ENCODE measurements at places on chromosomes 12 and 14. TPM values are rescaled to one million over a fixed set of nuclear protein-coding genes. Genes with fewer than 3 reads are reported as not detected.

GRCh38 chr12:18864900-18865561, 127.1 kb downstream of the CAPZA3 start:
- H3K27me3 ChIP-seq: no peaks in the 10 kb centered on the region
- no peaks in the 10 kb centered on the region for H3K36me3 ChIP-seq
- no peaks in the 10 kb centered on the region for H3K4me1 ChIP-seq
- DNase-seq: peak; percentile 12

- no peaks in the 10 kb centered on the region for H3K27me3 ChIP-seq
- no peak overlapping the region for H3K27ac ChIP-seq
- no peaks in the 10 kb centered on the region for H3K4me1 ChIP-seq
- no peak for DNase-seq
- H3K36me3 ChIP-seq: no peaks in the 10 kb centered on the region
These were observed 544.2 kb downstream of the ETNK1 start for GRCh38 chr12:23169012-23169695.

DNA sequence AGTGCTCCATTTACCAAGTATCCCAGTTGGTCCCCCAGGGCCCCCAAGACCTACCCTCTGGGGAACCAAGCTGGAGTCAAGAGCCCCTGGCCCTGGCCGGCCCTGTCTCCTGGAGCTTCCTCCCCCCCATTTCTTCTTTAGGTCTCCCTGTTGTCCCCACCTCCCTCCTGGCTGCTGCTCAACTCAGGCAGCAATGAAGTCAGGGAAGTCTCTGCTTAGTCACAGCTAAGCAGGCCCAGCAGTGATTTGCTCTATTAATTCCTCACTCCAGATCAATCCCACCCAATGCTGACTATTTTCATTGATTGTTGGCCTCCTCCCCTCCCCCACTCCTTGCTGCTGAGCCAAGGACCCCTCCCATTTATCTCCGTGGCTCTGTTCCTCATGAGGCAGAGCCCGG, 28.3 kb downstream of the VSX2 start:
- DNase-seq: no peak
- no peak overlapping the region for H3K27ac ChIP-seq
- peaks cover 12% of the 10 kb centered on the region for H3K4me1 ChIP-seq
- H3K4me3 ChIP-seq: no peak overlapping the region
- no peaks in the 10 kb centered on the region for H3K27me3 ChIP-seq
- no peaks in the 10 kb centered on the region for H3K36me3 ChIP-seq

- H3K27me3 ChIP-seq: no peaks in the 10 kb centered on the region
- no peaks in the 10 kb centered on the region for H3K4me1 ChIP-seq
- H3K4me3 ChIP-seq: no peak overlapping the region
These were observed 5.0 kb downstream of the TAMALIN start for GRCh38 chr12:52011602-52012214.

DNA sequence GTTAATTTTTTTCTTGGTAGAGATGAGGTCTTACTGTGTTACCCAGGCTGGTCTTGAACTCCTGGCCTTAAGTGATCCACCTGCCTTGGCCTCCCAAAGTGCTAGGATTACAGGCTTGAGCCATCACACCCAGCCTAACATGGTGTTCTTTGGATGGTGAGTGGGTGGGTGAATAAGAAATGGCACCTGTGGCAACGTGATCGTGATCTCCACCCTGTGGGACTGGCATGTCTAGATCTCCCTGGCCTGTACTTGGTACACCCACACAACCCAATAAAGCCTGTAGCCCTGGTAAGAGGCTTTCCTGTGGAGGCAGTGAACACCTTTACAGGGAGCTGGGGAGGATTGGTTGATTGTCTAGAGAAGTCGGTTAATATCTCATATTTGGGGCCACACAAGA, 25.2 kb downstream of the SYNE2 start:
- no peak overlapping the region for H3K4me3 ChIP-seq
- H3K27me3 ChIP-seq: no peaks in the 10 kb centered on the region
- DNase-seq: no peak
- H3K27ac ChIP-seq: no peak overlapping the region
- peaks cover 9% of the 10 kb centered on the region for H3K4me1 ChIP-seq

DNA sequence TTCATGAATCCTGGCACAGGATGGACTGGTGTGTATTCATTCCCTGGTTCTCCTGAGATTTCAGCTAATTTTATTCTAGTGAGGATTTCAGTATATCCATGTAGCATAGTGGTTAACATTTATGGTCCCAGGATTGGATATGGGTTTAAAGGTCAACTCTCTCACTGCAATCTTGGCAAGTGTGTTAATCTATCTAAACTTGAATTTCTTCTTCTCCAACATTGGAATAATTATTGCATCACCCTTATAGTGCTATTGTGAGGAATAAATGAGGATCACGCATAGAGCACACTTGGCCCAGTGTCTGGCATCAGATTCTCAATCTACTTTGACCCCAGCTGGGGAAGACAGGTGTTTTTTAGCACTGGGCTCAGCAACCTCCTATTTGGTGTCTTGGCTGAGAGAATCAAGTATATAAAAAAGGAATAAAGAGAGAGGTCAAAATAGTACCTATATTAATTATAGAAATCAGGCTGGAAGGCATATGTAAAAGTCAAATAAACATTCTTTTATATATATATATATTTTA, 531.2 kb upstream of the ATP2B1 start:
- no peak overlapping the region for H3K27ac ChIP-seq
- no peak for DNase-seq
- H3K4me1 ChIP-seq: no peaks in the 10 kb centered on the region
- H3K4me3 ChIP-seq: no peak overlapping the region

DNA sequence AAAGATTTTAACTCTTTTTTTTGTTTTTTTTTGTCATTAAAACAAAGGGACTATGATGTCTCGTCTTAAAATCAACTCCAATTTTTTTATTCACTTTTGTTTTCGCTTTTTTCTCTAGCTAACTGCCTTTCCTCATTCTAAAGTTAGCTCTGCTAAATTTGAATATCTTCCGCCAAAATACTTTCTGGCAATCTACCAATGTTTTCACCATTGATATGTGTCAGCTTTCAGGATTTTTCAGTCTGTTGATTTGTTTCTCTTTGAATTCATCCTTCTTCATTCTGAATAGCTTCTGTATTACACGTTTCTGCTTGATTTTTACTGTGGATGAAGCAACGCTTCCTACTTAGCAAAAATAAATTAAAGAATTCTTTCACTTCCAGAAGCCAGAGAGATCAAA, 38.7 kb upstream of the NOVA1 start:
- no peak overlapping the region for H3K4me3 ChIP-seq
- H3K27ac ChIP-seq: no peak overlapping the region
- no peaks in the 10 kb centered on the region for H3K27me3 ChIP-seq
- no peaks in the 10 kb centered on the region for H3K36me3 ChIP-seq

- no peaks in the 10 kb centered on the region for H3K36me3 ChIP-seq
- no peak for DNase-seq
- no peaks in the 10 kb centered on the region for H3K27me3 ChIP-seq
- no peaks in the 10 kb centered on the region for H3K4me1 ChIP-seq
These were observed 165.9 kb downstream of the DERA start for GRCh38 chr12:16076970-16077522.

GRCh38 chr14:25026476-25027137, 23.3 kb downstream of the STXBP6 start:
- H3K4me1 ChIP-seq: no peaks in the 10 kb centered on the region
- no peak overlapping the region for H3K4me3 ChIP-seq
- no peak overlapping the region for H3K27ac ChIP-seq
- no peaks in the 10 kb centered on the region for H3K27me3 ChIP-seq

- H3K27me3 ChIP-seq: no peaks in the 10 kb centered on the region
- peak; percentile 76 for DNase-seq
- H3K27ac ChIP-seq: no peak within 1 kb of the TSS
- H3K4me1 ChIP-seq: peaks cover 18% of the 10 kb centered on the region
- H3K4me3 ChIP-seq: no peak within 1 kb of the TSS
- no peaks in the 10 kb centered on the region for H3K36me3 ChIP-seq
These were observed at the start of gene A2ML1 for GRCh38 chr12:8822298-8822697. Gene A2ML1, plus strand, starts transcription at chr12:8822621. Its CDS starts 31 bp downstream, at chr12:8822652.

Gene MFAP5
- total RNA-seq: 18.9 TPM

Gene GNB3
- not detected for total RNA-seq

DNA sequence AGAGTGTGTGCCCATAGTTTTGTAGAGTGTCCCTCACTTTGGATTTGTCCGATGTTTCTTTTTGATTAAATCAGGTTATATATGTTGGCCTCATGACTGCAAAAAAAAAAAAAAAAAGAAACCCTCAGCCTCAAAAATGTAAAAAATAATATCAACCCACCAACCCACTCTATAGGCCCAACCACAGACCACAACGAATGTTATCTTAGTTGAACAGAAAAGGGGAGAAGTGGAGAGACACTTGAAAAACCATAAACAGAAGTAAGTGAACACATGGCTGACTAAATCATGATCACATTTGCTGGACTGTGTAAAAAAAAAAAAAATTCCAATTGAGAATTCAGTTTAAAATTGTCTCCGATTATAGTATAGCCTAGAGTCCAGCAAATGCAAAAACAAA, 45.5 kb upstream of the ST8SIA1 start:
- no peak for DNase-seq
- no peak overlapping the region for H3K27ac ChIP-seq
- no peak overlapping the region for H3K4me3 ChIP-seq
- no peaks in the 10 kb centered on the region for H3K36me3 ChIP-seq
- no peaks in the 10 kb centered on the region for H3K27me3 ChIP-seq

- peak overlapping the region; percentile 92 for H3K4me3 ChIP-seq
- peaks cover 47% of the 10 kb centered on the region for H3K4me1 ChIP-seq
- H3K27me3 ChIP-seq: no peaks in the 10 kb centered on the region
- H3K27ac ChIP-seq: peak overlapping the region; percentile 55
- no peak for DNase-seq
These were observed 1.5 kb downstream of the MAP4K5 start for GRCh38 chr14:50530794-50531365.

Gene REM2
- 0.98 TPM for total RNA-seq

DNA sequence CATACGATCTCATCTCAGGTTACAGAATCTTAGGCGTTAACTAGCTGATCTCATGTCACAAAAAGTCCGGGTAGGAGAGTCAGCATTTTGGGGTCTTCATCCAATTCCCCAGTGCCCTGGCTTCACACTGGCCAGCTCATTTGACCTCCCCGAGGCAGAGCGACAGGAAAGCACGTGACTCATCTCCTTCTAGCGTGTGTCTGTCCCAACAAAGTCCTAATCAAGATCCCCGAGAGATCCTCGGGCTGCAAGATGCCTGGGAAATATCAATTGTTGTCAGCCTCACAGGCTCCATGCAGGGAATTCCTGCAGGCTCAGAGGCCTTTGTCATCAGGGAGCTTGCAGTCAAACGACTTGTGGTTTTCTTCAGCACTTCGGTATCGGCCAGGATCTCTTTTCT, 57.5 kb downstream of the ZNF664 start:
- DNase-seq: no peak
- H3K36me3 ChIP-seq: no peaks in the 10 kb centered on the region
- no peak overlapping the region for H3K4me3 ChIP-seq

- H3K27me3 ChIP-seq: no peaks in the 10 kb centered on the region
- H3K4me3 ChIP-seq: no peak overlapping the region
- no peak for DNase-seq
- H3K27ac ChIP-seq: no peak overlapping the region
- H3K4me1 ChIP-seq: no peaks in the 10 kb centered on the region
These were observed 16.4 kb upstream of the BCL7A start for GRCh38 chr12:122005252-122005776.

Gene APOF
- not detected for total RNA-seq

- 0 out of 2 replicates have a peak, but pooled peaks cover 6% of the 10 kb centered on the region for H3K27me3 ChIP-seq
- peaks cover 6% of the 10 kb centered on the region for H3K4me1 ChIP-seq
- no peak overlapping the region for H3K4me3 ChIP-seq
- no peak overlapping the region for H3K27ac ChIP-seq
These were observed 28.3 kb upstream of the COL2A1 start for GRCh38 chr12:48032597-48032996.

Gene OTUB2
- total RNA-seq: 0.55 TPM

- no peak for DNase-seq
- H3K27ac ChIP-seq: no peak overlapping the region
- no peaks in the 10 kb centered on the region for H3K27me3 ChIP-seq
- no peaks in the 10 kb centered on the region for H3K36me3 ChIP-seq
These were observed 105.3 kb downstream of the SLC6A15 start for GRCh38 chr12:84807249-84807648.

Gene DPPA3
- total RNA-seq: not detected

- DNase-seq: no peak
- no peaks in the 10 kb centered on the region for H3K27me3 ChIP-seq
- no peaks in the 10 kb centered on the region for H3K36me3 ChIP-seq
- no peak overlapping the region for H3K27ac ChIP-seq
These were observed 311.9 kb downstream of the DAD1 start for GRCh38 chr14:22276913-22277816.

Data from PC-9 (cell line).